ENCODE measurements at places on chromosomes 13 and 19.
A peak's percentile ranks its signal among the peaks of the same experiment; 100 is the strongest.

- DNase-seq, result no peak
Measured at GRCh38 chr13:27593267-27593666, 27.1 kb downstream of the LNX2 start.

DNA sequence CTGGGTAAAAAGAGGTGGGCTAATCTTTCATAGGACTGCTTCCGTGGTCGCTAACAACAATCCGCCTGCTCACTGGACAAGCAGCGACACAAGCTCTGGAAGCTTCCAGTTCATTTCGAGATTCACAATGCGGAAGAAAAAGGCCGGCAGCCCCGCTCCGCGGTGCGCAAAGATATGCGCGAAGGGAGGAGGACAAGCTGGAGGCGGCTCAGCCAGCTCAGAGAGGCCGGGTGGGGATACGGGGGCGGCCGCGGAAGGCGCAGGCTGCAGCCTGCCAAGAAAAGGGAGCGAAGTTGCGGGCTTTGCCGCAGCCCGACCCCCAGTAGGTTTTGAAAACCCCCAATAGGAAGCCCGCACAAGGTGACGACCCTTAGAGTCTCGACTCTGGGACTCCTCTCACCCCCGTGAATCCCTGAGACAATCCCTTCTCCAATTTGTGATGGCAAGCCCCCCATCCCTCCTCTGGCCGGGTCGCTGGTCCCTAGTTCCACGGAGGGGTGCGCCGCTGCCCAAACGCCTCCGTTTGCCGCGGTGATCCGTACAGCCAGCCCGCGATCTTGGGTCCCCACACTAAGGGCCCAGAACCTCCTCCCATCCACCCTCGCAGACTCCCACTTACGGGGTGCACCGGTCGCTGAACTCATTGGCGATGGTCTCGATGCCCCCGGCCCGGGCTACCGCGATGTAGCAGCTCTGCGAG lies 697 bp downstream of the HSPH1 start:
- DNase-seq, result peak; percentile 85

DNA sequence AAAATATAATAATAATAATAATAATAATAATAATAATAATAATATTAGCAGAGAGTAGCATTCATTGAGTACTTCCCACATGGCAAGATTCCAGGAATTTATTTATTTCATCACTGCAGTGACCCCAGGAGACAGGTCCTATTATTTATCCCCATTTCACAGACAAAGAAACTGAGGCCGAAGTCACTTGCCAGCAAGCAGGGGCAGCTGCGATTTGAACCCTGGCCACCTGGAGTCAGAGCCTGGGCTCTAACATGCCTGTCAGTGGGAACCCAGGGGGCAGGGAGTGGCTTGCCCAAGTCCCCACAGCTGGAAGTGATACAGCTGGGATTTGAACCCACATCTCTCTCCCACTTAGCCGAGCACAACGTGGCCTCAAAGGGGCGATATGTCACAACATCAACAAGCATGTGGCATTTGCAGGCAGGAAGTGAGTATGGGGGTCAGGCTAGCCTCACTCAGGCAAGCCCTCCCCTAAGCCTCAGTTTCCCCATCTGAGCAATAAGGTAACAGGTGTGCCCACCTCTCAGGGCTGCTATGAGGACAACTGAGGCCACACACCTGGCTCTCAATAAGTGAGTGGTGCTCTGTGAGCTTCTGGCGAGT lies 2.9 kb downstream of the SHFL start:
- DNase-seq, result no peak

DNA sequence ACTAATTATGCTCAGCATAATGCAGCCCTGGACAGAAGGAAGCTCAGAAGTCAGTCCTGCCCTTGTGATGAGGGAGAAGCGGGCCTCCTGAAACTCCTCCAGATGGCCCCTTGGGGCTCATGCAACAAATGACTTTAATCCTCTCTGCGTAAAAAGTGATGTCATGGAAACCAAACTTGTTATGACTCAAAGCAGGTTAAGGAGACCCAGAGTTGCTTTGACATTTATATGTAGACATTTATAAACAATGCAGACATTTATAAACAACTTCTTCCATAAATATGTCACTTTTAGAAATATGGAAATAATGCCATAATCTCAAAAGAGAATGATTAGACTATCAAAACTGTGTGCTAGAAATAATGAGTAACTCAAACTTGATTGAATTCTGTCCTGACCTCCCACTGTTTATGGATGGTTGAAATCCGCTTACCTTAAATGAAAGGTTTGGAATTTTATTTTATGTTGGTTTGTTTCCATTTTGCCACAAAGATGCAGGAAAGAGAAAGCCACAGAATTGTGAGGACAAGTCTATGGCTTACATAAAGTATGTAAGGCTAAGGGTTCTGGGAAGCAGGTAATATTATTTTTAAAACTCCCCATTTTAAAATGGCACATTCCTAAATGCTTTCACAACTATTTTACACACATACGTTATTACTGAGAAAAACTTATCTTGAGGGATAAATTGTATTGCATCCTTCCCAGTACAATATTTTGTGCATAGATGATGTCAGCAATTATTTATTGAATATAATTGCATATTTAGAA lies 73.7 kb downstream of the CYSLTR2 start:
- DNase-seq, result peak; percentile 56
